Left ventricle myocardium superior (tissue), 1 donor: ENCODE measurements at places on chromosomes 5 and 9. TPM values are rescaled to one million over a fixed set of nuclear protein-coding genes. Genes with fewer than 3 reads are reported as not detected.

The C8G gene
- 2.2 TPM for total RNA-seq

DNA sequence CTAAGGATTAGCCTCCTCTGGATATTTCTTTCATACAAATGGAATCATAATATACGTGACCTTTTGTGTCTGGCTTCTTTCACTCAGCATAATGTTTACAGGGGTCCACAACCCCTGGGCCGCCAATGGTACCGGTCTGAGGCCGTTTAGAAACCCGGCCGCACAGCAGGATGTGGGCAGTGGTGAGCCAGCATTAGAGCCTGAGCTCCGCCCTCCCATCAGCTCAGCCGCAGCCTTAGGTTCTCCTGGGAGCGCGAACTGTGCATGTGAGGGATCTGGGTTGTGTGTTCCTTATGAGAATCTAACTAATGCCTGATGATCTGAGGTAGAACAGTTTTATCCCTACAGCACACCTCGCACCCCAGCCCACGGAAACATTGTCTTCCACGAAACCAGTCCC lies 229.7 kb downstream of the ICE1 start:
- no peak for DNase-seq

DNA sequence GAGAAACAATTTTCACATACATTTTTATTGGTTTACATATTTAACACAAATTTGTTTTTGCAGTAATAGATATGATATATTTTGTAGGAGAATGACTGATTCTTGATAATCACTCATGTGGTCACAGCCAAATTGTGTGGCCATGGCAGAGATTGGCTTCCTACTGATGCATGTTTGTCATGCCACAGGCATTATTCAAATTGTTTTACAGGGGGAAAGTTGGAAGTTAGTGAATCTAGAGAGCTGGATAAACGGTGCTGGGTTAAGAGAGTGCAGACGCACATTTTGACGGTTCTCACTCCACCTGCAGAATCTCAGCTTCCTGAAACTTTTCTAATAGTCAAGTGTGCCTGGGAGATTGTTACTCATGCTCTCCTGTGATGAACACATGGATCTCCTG lies 91.1 kb upstream of the FBN2 start:
- DNase-seq = no peak

DNA sequence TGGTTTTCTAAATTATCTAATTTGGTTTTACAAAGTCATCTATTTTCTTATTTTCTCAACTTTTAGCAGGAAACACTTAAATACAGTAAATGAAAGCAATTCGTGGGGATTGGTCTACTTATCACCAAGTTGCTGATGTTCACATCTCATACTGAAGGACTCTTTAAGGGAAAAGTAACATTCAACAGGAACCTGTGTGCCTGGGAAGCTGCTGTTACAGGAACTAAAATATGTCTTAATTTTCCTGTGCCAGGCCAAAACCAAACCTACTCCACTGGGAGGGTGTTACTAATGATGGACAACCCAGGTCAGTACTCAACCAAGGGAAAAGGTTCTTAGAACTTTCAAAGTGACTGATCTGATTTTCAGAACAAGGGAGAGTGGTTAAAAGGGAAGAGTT lies 5.3 kb downstream of the ISCA1 start:
- DNase-seq = no peak

DNA sequence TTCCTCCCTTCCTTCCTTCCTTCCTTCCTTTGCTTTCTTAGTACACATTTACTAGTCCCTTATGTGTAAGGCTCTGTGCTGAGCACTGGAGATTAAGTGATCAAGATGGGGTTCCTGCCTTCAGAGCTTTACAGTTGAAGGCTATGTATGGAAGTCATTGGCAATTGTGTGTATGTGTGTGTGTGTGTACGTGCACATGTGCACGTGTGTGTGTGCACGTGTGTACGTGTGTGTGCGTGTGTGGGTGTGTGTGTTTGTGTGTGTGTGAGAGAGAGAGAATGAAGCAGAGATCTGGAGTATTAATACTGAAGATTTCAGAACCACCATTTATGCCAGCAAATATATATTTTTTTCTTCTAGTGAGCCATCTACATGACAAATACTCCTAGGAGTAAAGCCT lies 184.9 kb upstream of the NFIB start:
- no peak for DNase-seq
